ENCODE measurements at places on chromosomes 12 and 14.

DNA sequence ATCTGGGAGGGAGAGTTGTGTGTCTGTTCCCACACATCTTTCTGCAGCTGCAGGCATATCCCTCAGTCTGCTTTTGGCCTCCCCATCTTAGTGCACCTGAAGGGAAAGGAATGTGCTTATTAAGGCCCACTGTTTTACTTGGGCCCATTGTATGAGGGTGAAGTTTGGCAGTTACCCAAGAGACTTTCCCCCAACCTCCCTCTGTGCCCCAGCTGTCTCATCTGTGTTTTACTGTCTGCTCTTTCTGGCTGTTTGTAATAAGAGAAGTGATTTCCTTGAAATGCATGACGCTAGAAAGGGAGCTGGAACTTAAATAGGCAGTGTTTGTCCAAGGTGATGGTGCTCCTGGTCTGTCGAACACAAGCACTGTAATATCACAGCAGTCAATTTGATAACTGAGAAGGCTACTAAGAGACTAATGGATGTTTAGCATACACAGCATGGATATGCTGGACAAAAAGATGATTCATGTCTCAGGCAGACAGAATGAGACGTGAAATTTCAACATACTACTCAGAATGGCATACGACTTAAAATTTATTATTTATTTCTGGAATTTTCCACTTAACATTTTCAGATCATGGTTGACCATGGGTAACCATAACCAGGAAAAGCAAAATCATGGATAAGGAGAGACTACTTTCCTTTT, 43.6 kb downstream of the FSCB start:
- no peak for DNase-seq

DNA sequence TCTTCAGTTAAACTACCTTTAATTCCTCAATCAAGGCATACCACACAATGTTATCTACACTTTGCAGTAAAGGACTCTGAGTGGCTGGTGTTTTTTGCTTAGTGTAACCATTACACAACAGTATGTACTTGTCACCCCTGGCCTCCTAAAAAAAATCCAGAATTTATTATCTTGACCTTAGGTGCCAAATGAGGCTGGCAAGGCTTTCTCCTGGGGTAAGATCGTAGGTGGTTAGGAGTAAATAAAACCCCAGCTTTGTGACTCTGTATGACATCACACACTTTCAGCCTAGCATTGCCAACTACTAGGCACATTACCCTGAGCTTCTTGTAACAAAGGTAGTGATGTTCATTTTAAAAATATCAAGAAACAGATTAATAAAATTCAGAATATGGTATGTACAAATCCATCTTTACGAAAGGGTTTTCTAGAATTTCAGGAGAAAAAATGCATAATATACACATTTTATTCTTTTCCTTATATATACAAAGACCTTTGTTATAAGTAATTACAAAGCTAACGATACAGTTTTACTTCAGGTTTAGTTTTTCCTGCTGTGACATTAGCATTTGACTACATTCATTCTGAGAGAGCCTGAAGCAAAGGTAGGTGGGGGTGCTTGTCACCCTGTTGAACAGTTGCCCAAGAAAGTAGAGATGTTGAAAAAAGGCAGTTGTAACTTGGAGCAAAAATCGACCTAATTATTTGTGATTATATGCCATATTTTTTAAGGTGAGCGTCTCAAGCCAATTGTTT, 13.5 kb downstream of the TCL1A start:
- DNase-seq, result no peak

DNA sequence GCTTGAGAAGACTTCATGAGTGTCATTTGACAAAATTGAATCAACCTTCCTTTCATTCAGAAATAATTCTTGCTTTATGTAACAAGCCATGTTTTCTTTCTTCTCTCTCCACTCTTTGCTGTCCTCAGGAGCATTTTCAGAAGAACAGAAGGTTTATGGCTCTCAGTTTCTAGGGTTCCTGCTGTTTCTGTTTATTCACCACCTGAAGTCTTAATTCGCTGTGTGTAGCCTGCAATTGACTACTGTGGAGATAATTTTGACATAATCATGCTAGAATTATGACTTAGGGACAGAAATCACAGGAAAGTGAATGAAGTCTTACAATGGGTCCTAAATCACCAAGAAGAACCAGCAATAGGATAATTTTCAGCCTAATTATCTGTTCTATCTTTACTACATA, 7.2 kb upstream of the PLEKHG7 start:
- DNase-seq, result no peak

DNA sequence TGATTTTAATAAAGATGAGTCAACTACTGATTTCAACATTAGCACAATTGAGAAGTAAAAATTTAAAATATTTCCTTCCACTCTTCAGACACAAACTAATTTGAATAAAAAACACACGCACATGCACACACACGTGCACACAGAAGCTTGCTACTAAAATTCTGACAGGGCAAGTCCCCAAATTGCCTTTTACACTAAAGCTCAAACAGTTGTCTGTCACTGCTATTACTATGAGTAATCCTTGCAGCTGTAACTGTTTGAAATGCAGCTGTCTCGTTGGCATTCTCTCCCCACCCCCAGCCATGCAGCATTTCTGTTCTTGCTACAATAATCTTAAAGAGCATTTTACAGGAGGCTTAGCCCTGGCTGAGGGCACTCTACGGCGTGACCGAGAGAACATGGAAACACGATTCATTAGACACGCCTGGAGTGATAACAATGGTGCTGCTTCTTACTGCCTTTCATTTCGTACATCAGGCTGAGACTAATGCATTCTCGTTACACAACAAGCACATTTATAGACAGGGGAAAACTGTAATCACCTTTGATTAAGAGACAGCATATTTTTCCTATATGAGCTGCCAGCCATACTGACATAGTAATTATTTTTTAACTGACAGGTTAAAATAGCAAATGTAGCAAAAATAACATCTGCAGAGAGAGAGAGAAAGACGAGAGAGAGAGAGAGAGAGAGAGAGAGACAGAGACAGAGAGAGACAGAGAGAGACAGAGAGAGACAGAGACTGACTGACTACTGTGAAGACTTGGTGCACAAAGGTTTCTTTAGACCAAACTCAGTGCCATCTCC, 153.8 kb downstream of the MED13L start:
- peak; percentile 35 for DNase-seq

DNA sequence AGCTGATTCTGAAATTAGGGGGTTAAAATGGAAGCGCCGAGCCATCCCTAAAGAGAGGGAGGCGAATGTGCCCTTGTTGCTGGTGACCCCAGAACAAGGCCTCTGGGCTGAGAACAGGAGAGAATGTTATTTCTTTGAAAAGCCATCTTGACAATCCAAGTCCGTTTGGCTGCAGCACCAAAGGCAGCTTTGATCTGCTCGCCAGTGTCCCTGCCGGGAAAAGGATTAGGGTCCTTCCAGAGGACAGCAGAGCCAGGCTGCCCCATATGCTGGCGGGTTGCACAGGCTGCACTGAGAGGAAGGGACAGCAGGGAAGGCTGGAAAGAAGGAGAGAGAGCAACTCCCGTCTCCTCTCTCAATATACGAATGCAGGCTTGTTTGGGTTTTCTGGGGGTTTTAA, 141.7 kb downstream of the TMEM132C start:
- DNase-seq, result no peak

- no peak for DNase-seq
Measured at GRCh38 chr12:75087654-75088053, 122.0 kb downstream of the KCNC2 start.

DNA sequence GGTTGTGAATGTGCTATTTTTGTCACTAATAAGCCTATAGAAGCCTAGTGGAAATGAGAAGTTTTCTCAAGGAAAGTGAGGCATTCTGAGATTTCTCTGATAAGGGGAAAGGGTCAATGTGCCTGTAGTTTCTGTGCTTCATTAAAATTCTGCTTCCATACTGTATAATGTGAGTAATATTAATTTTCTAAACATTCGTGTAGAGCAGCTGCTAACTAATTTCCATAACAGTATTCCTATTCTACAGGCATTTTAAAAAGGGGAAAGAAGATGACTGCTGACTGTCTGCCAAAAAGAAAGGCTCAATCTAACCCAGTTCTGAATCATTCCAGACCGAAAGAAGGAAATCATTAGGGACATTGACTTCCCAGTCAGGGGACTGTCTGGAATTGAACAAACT, 293.3 kb upstream of the TMPO start:
- DNase-seq, result no peak

DNA sequence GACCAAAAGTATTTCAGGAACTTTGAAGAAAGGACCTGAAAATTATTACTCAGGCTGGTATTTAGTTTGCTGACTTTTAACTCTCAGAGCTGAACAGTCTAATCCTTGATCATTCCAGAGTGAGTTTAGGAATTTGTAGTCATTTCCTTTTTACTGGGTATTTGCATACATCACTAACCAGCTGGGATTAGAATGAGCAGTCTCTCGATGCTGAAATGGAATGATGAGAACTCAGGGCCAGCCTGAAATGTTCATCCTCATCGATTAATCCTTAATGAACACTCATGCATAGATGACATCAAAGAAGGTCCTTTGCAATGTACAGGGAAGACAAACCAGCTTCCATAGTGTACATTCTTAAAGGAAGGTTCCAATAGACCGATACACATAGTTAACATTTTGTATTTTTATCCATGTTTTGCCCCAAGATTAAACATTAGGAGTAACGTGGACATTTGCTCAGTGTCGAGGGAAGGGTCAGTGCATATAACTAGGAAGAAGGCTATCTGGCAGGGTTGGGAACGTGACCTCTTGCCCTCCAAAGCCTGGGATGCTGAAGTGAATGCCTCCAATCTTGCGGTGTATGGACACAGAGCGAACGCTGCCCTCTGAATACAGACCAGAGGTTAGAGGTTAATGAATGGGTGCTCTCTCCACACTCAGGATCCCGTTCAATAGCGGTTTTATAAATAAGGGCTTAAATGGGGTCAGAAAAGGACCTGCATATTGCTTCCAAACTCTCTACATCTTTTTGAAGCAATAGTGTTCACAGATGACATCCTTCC, 14.5 kb downstream of the FBXL14 start:
- no peak for DNase-seq

- no peak for DNase-seq
Measured at GRCh38 chr12:2892246-2892645, 1.6 kb downstream of the TULP3 start.

DNA sequence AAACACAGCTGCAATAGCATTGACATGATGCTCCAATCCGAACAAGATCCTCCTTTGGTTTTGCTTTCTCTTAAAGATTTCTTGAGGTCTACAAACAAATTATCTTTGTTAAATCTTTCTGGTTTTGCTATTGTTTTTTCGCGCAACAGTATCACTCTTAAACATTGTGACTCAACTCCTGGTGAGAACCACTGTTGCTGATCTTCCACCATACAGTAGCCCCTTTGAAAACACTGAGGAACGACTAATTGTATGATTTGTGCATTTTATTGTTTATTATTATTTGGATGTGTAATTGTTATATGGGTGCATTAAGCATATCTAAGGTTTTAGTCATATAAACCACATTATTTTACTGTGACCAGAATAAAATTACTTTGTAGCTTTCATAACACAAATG, 282.8 kb downstream of the EGLN3 start:
- no peak for DNase-seq

GRCh38 chr12:46237371-46238045, 31.3 kb downstream of the SLC38A1 start:
- DNase-seq, result no peak

DNA sequence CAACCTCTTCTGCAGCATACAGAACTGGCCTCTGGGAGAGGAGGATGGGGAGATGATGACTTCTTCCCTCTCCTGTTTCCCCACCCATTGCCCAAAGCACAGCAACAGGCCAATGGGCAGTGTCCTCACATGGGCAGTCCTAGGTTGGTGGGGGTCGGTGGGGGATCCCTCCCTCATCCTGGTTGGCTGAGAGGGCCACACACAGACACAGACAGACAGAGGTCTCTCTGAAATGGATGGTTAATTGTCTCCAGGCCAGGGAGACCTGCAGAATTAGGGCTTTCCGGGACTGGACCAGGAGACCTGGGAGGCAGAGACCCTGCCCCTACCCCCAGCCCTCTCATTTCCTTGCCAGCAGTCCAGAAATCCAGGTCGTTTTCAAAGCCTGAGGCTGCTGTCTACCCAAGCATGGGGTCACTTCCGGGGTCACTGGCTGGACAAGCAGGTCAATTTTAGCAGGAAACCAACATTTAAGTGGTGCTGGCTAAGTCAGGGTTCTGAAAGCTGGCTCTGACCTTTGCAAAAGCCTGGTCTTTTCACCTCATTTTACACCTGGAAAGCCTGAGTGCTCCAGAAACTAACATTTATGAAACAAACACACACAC, 48.6 kb upstream of the TBX3 start:
- no peak for DNase-seq

GRCh38 chr14:78758333-78758732, 588.2 kb downstream of the NRXN3 start:
- no peak for DNase-seq

DNA sequence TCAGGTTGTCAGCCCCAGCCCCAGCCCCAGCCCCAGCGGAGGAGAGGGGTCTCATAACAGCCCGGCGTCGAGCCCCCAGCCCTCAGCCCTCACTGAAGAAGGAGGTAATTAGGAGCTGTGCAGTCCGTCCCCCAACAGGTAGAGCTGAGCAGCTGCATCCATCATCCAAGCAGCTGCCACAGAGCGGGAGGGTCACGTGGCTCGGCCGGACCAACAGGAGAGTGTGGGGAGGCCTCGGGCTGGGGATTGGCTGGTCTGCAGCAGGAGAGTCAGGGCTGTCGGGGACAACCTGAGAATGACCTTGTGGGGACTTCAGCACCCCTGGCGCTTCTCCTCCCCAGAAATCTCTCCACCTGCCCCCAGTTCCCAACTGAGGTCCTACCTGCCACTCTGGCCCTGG, 29.6 kb downstream of the SMUG1 start:
- peak; percentile 18 for DNase-seq

GRCh38 chr12:55965941-55966407, at the start of gene PMEL:
Gene PMEL, minus strand, starts transcription at chr12:55966042. Its CDS starts 31 bp downstream, at chr12:55966011.
- DNase-seq, result no peak

DNA sequence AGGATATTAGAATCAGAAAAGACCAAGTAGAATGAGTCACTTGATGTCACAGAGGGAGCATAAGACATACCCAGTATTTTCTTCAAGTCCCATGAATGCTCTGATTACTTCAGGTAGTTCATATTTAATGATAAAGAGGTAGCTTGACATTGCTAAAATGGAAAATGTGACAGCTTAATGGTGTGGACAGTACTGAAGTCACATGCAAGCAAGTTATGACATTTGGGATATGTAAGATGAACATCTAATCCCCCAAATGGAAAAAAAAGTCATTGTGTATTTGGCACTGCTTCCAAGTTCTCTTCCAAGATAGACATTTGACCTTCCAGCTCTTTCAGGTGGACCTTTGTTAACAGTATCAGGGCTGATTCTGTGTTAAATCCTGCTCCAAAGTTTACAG, 45.9 kb downstream of the SLC38A4 start:
- no peak for DNase-seq

DNA sequence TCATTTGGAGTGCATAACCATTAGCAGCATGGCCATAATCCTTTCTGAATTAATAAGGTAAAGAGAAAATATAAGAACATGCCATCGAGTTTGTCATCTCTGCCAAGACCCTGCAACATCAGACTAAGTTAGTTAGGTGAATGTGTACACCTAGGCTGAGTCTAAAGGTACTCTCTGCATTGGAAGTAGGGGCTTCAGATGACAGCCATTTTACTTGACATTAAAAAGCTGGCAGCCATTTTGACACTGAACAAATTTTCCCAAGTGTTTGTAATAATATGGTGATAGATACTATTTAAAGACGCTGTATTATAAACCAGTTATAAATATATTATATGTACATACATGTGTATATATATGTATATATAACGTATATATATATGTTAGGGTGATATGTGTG, 79.0 kb downstream of the SUDS3 start:
- no peak for DNase-seq

Data from stimulated activated CD4-positive, alpha-beta T cell treated with anti-CD3 and anti-CD28 coated beads, Interleukin-4, amount 100 ng/mL, for 1 hour (primary cell).